AG04449 (cell line): ENCODE measurements at places on chromosomes 1 and 21.

DNA sequence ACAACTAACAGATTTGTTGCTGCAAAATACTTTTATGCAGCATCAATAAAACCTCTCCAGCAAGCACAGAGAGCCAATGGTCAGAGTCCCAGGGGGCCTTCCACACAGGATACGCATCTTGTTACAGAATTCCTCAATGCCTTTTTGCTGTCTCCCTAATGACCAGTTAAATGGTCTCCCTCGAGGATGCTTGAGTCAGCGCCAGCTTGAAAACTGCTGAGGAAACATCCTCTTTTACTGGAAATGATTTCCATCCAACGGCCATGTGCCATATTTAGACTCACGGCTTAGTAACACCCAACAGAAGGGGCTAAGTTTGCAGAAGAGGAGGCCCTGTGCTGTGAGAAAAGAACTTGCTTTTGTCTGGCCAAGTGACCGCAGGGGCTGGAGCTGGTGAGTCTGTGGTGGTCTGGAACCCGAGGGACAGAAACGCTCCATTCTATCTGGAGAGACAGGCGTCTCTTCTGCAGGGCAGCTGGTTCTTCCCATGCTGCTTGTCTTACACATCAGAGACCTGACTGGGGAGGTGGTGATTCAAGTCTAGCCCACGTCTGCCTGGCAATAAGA lies 496.4 kb downstream of the SETD4 start:
- peak; percentile 99 for DNase-seq

GRCh38 chr21:45568383-45568782 lies 26.1 kb upstream of the SLC19A1 start:
- DNase-seq: no peak

GRCh38 chr1:110070282-110070669 lies 196 bp downstream of the ALX3 start:
- DNase-seq: no peak

DNA sequence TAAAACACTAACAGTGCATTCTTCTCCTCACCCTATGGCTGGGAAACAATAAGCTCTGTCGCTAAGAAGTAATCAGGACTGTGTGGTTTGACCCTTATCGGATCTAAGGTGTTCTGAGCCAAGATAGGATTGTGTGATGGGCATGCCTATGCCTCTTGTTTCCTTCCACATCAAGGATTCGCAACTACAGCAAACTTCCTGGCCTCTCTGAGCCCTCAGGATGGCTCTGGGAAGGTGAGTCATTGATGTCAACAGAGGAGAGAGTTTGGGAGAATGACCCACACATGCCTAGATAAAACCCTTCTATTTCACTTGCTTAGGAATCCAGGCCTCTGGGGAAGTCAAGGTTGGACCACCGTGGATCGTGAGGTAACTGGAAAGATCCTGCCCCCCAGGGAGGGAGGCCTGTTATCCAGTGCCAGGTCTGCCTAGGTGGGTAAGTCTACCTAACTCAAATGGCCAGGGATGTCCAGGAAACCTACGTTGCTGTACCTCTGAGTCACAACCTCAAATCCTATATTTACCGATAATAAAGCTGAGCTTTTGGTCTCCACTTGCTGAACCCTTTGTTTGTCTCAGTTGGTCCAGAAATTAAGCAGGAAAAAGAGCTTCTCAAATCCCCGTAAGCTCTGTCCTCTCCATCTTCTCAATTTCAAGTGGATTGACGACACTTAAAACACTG lies 27.4 kb downstream of the TIAM1 start:
- no peak for DNase-seq

GRCh38 chr1:41811051-41811795 lies 107.5 kb downstream of the HIVEP3 start:
- no peak for DNase-seq

DNA sequence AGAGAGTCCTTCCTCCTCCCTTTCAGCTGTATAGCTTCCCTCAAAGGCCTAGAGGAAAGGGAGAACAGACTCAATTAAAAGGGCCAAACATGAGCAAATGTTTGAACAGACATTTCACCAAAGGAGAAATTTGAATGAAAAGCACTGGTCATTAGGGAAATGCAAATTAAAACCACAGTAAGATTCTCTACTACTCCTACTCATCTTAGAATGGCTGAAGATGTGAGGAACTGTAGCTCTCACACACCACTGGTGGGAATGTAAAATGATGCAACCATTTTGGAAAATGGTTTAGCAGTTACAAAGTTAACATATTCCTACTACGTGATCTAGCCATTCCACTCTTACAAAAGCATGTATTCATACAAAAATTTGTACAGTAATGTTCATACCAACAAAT lies 253.0 kb upstream of the HOOK1 start:
- DNase-seq: no peak

- no peak for DNase-seq
Observed at GRCh38 chr1:166597516-166597915, 241.8 kb upstream of the POGK start.

GRCh38 chr1:165434281-165434680 lies 10.6 kb downstream of the RXRG start:
- DNase-seq: no peak

- DNase-seq: no peak
Observed at GRCh38 chr21:41133874-41134522, 34.0 kb upstream of the BACE2 start.

DNA sequence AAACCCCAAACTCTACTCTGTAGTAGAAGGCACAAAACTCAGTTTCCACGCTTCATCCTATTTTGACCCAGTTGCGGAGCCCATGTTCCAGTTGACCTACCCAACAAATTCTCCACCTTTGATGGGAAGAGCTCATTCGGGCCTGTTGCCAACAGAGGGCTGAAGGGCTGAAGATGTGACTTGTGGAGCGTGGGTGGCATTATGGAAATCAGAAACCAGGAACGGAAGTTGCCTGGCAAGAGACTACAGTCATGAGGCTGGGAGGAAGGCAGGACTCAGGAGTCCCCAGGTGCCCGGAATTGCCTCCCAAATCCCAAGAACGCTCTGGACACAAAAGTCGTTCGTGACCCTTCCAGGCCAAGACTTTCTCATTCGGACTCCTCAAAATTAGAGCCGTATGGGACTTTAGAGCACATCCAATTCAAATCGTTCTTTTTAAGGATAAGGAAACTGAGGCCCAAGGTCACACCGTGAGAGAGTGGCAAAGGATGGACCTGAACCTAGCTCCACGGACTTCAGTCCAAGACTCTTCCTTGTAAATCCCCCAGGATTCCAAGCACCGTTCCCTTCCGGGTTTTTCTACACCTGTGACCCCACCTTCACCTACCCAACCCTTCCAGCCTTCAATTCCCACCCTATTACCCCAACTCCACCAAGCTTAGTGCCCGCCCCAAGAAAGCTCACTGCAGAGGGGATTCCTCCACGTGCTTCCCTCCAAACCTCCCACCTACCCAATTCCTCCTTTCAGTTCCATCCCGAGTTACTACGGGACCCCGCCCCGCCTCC lies 739 bp downstream of the SMG5 start:
- DNase-seq: no peak

- no peak for DNase-seq
Observed at GRCh38 chr1:7915826-7916500, 24.7 kb downstream of the TNFRSF9 start.

- no peak for DNase-seq
Observed at GRCh38 chr1:56339786-56340465, 239.4 kb downstream of the PLPP3 start.

DNA sequence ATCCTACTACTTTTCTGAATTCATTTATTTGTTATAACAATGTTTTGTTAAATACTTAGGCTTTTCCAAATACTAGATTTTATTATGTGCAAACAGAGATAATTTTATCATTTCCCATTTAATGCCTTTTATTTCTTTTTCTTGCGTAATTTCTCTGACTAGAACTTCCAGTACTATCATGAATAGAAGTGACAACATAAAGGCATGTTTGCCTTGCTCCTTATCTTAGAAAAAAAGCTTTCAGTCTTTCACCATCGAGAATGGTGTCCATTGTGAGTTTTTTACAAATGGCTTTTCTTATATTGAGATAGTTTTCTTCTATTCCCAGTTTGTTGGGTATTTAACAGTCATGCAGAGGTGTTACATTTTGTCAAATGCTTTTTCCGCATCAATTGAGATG lies 453.1 kb upstream of the ZP4 start:
- DNase-seq: no peak

GRCh38 chr21:38955495-38955894 lies 149.8 kb downstream of the ETS2 start:
- no peak for DNase-seq

- DNase-seq: no peak
Observed at GRCh38 chr1:29805896-29806160, 569.5 kb downstream of the PTPRU start.

DNA sequence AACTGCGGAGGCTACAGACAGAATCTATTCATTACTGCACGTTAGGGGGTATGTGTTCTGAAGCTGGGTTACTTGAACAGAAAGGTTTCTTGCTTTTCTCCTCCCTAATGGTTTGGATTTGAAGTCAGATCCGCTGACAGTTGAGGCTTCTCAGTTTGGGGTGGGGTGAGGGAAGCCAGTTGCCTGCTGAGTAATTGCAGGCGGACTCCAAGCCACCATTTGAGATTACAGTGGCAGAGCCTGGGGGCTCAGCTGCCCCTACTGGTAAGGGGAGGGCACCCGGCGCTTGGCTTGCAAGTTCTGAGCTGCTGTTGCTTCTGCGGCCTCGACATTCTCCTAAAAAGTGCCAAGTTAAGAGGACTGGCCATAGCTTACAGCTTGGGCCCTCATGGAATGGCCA lies 2.0 kb downstream of the GRHL3 start:
- no peak for DNase-seq

DNA sequence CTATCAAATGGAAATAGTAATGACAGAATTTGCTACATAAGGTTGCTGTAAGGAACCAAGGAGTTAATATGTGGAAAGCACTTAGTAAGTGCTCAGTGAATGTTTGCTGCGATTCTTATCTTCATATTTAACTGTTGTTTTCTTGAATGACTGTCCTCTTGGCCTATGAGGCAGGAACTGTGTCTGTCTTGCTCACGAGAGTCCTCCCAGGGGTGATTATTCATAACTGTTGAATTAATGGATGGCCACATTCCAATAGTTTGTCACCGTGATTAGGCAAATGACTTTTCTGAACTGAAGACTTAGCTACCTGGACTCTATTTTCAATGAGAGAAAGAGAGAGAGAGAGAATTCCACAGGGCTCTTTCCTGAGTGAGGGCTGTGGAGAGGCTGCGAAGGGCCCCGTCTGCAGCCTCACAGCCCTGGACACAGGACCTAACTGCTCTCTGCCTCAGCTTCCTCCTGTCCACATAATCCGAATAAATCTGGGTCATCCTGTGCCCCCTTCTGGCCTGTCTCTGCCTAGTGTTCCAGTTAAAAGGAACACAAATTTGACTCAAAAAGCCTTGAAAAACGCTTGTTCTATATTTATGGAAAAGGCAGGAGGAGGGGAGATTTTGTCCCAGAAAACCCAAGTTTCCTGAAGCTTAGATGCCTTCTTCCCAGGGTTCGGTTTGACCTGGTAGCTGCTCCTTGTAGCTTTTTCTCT lies 8.5 kb downstream of the EDN2 start:
- DNase-seq: no peak

DNA sequence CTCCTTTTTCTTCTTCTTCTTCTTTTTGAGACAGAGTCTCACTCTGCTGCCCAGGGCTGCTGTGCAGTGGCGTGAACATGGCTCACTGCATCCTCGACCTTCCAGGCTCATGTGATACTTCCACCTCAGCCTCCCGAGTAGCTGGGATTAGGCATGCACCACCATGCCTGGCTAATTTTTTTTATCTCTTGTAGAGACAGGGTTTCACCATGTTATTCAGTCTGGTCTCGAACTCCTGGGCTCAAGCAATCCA lies 13.0 kb upstream of the PADI1 start:
- no peak for DNase-seq

GRCh38 chr21:45406801-45407628 lies 2.0 kb downstream of the COL18A1 start:
- DNase-seq: no peak

DNA sequence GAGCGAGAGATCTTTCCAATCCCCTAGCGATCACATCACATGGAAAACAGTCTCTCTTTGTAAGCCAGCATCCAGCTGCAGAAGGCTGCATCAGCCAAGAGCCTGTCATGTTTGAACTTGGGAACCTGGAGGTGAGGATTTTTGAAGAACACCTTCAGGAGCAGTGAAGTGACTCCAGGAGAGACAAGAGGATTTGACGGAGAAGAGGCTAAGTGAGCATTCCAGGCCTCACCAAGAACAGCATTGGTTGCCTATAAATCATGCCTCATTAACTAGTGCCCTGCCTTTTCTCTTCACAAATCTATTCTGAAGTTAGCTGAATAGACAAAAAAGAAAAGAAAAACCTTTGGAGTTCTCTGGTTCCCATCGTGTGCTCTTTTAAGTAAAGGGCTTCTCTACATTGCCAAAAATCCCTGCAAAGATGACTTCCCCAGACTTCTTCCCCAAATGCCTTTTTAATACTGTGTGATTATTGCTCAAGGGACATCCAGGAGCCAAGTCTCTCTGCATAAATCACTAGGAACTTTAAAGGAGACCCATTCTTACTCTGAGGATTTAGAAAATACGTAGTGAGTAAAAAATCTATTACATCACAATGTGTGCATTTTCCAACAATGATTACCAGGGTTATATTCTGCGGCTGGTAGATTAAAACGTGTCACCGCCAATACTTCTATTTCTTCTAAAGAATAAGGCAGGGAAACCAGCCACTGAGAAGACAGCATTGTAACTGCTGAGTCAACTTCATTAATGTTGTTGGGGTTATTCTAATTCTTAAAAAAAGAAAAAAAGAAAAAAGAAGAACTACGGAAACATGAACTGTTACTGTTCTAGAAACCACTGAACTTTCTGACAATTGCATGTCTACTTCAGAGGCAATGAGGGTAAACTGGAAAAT lies 95.2 kb downstream of the KIF14 start:
- DNase-seq: no peak

- no peak for DNase-seq
Observed at GRCh38 chr1:206912445-206913095, 9.2 kb downstream of the FCMR start.

DNA sequence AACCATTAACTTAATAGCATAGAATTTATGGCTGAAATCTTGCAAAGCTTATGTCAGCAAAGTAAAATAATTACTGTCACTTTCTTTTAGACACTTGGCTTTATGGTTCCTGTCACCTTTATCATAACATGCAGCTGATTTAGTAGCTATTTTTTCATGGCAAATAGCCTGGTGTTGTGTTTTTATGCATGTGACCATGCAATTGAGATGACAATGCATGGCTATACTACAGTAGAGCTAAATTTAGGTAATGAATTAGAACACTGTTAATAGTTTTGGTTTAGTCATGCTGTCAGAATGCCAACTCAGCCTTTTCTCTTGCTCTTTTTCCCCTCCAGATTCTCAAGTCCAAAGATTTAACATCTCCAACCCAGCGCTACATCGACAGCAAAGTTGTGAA lies 88.6 kb downstream of the TGFB2 start:
- no peak for DNase-seq

DNA sequence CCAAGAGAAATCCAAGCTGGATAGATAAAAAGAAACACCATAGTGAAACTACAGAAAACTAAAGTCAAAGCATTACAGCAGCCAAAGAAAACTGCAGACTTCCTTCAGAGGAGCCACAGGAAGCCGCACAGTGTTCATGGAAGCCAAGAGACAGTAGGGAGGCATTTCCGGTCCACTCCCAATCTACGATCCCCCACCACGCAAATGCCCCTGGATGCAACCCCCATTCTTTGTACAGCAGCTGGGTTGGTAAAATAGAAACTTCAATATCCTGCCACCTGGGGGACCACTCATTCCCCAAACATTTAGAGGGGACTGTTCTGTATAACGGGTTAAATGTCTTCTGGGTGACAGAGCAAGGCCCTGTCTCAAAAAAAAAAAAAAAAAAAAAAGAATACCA lies 43.9 kb upstream of the TSPEAR start:
- no peak for DNase-seq
